HL-60 (cell line): ENCODE measurements at places on chromosomes 1 and 21.
A peak's percentile ranks its signal among the peaks of the same experiment; 100 is the strongest.

DNA sequence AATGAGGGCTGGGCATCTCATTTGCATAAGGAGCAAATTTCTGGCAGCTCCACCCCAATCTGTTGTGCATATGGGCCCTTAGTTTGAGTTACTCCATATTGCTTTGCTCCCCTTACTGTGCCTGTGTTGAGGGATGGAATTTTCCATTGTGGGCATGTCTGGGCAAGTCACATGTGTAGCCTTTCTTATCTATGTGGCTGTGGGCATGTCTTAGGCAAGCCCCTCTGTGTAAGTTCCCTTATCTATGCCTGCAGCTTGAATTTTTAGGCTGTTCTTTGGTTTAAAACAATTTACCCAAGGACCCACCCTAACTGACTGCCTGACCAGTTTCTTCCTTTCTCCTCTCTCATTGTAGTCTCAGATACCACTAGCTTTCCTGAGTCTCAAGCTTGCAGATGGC lies 405.7 kb upstream of the NCAM2 start:
- peak; percentile 5 for DNase-seq

GRCh38 chr1:156510709-156511108 lies 10.1 kb upstream of the MEF2D start:
- DNase-seq, result no peak

DNA sequence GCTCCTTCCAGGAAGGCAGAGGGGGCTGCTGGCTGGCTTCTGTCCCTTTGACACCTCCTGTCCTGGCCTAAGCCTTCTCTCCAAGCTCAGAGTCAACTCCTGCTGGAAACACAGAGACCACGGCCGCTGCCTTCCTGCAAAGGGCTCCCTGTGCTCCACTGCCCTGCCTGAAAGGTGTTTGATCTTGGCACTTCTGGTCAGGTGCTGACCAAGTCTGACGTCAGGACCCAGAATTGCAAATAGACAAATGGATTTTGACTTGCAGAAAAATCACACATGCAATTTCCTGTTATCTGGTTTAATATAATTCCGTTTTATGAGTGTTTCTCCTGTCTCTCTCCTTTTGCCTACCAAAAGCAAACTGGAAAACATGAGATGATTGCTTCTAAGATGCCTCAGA lies 86.5 kb upstream of the HMGB4 start:
- DNase-seq, result no peak

GRCh38 chr1:53376742-53377437 lies 49.0 kb upstream of the LRP8 start:
- DNase-seq, result no peak

GRCh38 chr1:198906739-198907422 lies 268.0 kb downstream of the PTPRC start:
- DNase-seq, result no peak

GRCh38 chr1:92274939-92275338 lies 23.8 kb downstream of the GLMN start:
- DNase-seq, result no peak

DNA sequence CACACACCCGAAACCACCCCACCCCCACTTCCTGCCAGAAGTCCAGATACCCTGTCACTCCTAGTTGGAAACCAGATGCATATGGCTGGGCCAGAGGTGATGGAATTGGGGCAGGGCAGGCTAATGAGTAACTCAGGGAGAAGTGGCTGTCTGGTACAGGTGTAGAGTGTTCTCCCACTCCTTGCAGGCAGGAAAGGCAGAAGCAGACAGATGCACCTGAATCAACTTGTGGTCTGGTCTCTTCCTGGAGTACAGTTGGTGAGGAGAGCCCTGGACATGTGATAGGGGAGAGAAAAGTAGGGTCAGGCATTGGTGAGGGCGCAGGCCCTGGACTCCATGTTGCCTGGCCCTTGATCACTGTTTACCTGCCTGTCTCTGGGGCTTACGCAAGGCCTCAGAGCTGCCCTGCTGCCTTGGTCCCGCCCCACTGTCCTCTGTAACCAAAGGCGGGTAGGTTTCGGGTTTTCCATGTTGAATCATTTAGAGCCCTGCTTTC lies 2.5 kb downstream of the CGN start:
- DNase-seq, result no peak

GRCh38 chr1:12438349-12438924 lies 179.6 kb downstream of the DHRS3 start:
- peak; percentile 3 for DNase-seq

GRCh38 chr1:202249436-202249835 lies 55.8 kb downstream of the LGR6 start:
- no peak for DNase-seq

GRCh38 chr1:27049607-27050006 lies 37.0 kb upstream of the TENT5B start:
- no peak for DNase-seq

DNA sequence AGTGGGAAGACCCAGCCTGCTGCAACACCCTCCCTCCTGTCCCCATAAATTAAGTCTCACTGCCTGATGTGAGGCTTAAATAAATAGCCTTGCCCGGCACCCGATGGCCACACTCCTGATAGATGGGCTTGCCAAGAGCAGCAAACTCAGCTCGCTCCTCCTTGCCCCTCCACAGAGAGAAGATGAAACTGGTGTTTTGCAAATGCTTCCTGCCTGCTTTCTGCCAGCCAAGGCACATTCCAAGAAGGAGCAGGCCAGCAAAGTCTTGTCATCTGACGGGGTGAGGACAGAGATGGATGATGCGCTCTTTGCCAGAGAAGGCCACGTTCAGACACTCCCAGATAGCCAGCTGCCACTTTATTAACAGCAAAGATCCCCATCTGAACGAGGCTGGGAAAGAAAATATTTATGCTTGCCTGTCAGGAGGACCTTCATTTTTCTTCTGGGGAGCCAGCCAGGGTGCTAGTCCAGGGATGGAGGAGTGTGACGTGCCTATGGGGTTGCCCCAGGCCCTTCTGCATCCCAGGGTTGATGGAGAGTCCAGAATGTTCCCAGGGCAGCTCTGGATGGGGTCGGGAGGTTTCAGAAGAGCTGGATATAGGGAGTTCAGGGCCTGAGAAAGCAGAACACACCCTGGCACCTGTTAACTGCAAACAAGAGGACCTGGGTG lies 265.4 kb downstream of the FOXD2 start:
- no peak for DNase-seq

- DNase-seq, result no peak
These were observed 46.3 kb downstream of the DOP1B start for GRCh38 chr21:36202726-36203602.

- DNase-seq, result no peak
These were observed 140.8 kb downstream of the KAZN start for GRCh38 chr1:14739082-14739832.

GRCh38 chr1:109573785-109574184 lies 25.4 kb downstream of the GNAI3 start:
- no peak for DNase-seq

DNA sequence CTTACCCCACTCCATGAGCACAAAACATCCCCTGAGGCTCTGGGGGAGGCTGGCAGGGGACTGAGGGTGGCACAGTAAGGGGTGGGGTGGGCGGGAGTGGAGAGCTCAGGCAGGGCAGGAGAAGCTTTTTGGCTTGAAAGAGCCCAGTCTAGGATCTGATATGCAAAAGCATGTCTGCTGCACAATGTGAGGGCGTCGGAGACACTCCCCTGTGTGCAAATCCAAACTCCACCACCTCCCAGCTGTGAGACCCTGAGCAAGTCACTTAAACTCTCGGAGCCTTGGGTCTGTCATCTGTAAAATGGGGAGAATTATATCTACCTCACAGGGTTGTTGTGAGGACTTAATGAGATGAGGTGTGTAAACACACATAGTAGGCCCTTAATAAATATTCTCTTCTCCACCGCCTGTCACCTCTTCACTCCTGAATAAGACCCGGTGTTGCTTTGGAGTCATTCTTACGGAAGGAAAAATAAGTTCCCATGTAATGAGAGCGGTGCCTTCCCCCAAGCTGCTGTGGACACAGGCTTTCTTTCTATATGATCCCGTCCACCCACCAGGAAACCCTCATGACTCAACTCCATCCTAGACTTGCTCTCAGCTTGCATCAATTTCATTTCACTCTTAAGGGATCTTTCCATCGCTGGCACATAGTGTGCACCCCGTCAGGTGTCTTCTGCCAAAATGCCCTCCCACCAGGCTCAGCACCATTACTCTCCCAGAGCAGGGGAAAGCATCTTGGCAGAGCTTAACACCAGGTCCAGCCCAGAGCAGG lies 12.5 kb downstream of the KCNN3 start:
- no peak for DNase-seq

DNA sequence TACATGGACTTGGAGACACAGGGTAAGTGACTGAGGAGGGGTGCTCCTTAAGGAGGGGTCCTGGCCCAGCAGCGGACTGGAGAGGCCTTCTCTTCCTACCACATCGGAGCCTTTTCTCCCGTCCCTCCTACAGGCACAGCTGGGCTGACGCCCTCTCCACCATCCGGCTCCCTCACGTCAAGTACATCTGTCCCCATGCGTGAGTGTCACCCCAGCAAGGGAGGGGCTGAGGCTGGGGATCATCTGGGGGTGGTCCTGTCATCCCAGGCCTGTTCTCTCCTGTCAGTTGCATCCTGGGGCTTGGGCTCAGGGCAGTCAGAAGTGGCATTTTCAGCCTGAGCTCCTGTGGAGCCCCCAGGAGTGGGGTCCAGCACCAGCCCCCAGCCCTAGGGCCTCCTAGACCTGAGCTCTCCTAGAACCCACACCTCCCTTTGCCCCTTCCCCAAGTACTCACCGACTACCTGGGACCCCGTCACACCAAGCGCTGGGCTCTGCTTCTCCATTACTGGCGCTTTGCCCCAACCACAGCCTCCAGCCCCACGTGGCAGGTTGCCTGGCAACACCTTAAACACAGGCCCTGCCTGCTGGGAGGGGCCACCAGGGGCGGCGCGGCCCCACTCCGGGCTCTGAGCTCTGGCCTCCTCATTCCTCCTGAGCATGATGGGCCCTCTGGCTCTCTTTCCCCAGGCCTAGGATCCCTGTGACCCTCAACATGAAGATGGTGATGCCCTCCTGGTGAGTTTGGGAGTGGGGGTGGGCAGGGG lies 2.3 kb downstream of the LYPLA2 start:
- DNase-seq, result peak; percentile 72

GRCh38 chr21:45481566-45481965 lies 60.7 kb downstream of the SLC19A1 start:
- no peak for DNase-seq

- no peak for DNase-seq
These were observed 2.4 kb downstream of the CA14 start for GRCh38 chr1:150259758-150260669.

- DNase-seq, result no peak
These were observed 12.2 kb upstream of the PADI6 start for GRCh38 chr1:17359808-17360207.

DNA sequence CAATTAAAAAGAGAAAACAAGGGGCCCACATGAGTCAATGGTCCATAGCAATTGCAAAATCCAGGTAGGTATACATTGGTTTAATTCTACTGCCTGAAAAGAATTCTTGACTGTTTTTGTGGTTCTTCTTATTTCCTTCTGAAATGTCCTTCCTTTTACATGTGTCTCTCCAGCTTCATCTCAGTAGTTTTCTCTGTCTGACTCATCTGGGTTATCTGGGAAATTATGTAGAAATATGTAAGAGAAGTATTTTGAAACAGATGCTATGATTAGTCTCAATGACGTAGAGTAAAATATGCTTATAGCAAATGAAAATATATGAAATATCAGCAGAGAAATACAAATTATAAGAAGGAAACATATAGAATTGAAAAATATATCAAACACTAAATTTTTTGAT lies 953.2 kb downstream of the BRINP3 start:
- DNase-seq, result no peak
